Natural killer cell (primary cell): ENCODE measurements at places on chromosomes 16 and 17.

DNA sequence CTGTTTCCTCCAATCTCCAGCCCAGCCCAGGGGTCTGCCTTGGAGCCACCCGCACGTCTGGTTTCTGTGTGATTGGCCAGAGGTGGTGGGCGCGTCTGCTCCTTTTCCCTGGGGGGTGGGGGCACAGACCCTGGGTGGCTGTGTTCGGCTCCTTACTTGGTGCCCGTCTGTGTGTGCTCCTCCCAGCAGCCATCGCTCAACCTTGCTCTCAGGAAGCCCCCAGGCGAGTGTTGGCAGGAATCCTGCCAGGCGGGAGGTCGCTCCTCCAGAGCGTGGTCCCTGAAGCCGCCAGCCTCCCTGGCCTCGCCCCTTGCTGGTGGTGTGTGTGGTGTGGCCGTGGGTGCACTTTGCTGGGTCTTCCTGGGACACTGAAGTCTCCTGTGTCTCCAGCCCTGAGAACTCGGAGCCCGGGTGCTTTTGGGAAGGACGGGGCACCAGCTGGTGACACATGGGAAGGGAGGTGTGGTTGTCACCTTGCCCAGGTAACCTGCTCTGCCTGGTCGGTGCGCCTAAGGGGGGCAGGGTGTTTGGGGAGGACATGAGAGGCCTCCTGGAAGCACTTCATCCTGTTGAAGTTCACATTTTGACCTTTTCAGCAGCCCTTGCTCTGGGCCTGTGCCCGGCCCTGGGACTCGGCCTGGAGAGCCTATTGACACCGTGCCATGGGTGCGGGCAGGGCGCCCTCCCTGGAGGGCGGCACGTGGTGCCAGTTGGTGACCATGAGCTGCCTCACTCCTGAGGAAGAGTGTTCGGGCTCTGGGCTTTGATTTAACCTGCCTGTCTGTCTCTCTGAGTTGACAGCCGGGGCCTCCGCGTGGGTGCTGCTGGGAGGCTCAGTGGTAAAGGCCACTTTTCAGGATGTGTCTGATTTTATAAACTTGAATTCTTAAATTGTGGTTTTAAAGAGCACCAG is 49.0 kb upstream of the ZNF750 start:
- no peak for DNase-seq

DNA sequence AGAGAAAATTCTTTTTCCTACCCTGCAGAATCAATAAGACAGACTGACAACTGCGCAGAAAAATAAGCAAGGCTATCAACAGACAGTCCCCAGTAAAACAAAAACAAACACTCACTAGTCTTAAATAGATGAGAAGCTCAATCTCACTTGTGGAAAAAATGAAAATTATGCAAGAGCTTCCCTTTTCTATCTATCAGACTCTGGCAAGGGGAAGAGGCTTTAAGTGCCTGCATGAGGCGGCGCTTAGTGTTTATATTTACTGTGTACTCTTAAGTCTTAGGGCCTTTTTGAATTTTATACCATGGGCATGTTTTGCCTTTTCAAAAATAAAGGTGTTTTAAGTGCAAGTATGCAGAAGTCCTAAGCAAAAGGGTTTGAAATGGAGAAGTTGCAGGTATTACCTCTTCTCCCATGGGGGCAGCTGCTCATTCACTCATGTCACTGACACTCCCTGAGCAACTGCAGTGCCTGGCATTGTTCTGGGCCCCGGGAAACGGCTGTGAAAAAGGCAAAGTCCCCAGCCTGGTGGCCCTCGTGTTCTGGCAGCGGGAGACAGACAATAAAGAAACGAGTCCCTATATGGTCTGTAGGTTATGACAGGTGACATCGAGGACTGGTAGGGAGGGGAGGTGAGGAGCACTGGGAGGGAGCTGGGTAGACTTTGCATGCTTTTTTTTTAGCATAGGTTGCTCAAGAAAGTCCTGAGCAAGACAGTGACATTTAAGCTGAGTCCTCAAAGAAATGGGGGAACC is 35.2 kb downstream of the HSBP1 start:
- DNase-seq, result no peak

GRCh38 chr17:8080799-8081219 is 6.7 kb downstream of the ALOX12B start:
- no peak for DNase-seq

- DNase-seq, result no peak
Observed at GRCh38 chr16:8492690-8493089, 97.6 kb downstream of the TMEM114 start.

- no peak for DNase-seq
Observed at GRCh38 chr17:50498021-50498874, 10.0 kb upstream of the MYCBPAP start.

GRCh38 chr17:49817993-49818392 is 29.5 kb downstream of the KAT7 start:
- peak; percentile 32 for DNase-seq

GRCh38 chr17:75707079-75707571 is 14.1 kb upstream of the ITGB4 start:
- DNase-seq, result no peak

DNA sequence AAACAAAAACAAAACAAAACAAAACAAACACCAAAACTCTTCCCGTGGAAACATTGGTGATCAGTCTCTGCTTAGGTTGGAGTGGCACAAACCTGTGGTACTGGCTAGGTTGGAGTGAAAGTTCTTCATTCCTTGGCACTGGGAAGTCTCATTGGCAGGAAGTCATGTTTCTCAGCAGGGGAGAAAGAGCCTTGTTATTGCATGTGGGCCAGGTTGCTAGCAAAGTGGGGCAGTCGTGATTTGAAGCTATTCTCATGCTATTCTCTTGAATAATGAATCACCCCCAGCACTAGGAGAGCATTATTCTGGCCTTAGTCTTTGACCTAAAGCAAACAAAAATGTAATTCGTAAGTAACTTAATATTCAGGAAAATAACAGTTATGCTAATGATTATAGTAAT is 24.3 kb upstream of the B4GALNT2 start:
- DNase-seq, result no peak

DNA sequence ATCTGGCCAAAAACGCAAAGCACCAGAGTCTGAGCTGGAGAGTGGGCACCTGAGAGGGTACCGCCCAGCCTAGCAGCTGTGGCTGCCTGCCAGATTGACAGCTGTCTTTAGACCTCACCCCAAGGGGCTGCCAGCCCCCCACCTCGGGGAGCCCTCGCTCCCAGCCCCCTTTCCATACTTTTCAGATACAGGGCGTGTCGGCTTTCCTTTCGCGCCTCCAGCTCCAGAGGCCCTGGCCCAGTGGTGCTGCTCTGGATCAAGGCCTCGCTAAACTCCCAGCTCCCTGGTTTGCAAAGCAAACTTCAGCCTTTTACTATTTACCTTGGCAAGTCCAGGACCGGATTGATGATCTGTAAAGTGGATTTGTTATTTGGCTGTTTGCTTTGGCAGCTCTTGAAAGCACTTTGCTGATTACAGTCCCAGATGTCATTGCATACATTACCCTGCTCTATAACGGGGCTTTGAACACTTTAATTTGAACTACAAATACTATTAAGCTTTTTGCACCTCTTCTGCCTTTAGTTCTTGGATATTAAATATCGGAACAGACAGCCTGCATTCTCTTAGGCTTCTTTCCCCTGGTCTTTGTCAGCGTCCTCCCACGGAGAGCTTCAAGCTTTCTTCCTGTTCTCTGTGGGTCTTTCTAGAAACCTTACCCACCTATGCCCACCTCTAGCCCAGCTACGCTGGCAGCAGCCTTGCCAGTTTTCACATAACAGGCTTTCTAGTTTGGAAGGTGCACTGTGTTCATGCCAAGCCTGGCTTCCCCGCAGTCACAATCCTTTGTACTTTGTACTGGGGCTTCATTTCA is 63.6 kb upstream of the TBX2 start:
- DNase-seq, result no peak

DNA sequence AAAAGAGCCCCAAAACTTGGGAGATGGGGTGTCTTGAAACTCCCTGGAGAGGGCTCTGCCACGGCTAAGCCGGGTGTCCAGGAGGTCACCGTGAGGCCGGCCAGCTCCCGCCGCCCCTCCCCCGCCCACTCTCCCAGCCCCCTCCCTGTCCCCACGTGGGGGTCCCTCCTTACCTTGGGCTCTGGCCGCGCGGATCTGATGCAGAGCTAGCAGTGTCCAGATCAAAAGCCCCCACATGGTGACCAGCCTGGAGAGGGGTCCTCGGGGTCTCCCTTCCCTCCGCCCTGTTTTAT is 447 bp downstream of the SDK2 start:
- DNase-seq, result no peak
